ENCODE measurements at places on chromosomes 6 and 20.

- DNase-seq: no peak
Measured at GRCh38 chr20:61938839-61939690, 126.6 kb downstream of the TAF4 start.

GRCh38 chr6:35804996-35805736, at the start of gene LHFPL5:
LHFPL5 (plus strand) TSS chr6:35805352; CDS start chr6:35805671, 319 bp downstream.
- peak; percentile 4 for DNase-seq

DNA sequence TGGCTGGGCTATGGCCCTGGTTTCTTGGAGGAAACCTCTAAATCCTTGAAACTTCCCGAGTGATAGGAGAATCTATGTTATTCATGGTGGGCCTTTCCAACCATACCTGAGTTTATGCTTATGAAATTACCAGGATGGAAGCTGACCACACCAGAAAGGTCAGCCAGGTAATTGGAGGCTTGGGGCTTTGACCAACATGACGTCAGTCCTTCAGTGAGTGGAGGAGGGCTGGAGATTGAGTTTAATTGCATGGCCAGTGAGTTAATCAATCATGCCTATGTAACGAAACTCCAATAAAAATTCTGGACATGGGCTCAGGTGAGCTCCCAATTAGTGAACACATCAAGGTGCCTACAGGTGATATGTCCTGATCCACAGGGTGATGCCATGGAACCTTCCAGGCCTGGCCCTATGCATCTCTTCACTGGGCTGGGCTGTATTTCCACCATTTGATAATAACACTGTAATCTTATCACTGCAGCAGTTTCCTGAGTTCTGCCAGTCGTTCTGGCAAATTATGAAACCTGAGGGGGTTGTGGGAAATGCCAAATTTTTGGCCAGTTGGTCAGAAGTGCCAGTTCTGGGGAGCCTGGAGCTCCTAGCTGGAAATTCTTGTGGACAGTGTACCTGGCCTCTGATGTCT, 106.5 kb downstream of the CDH26 start:
- no peak for DNase-seq

- no peak for DNase-seq
Measured at GRCh38 chr6:110517601-110518281, 41.3 kb upstream of the SLC22A16 start.

DNA sequence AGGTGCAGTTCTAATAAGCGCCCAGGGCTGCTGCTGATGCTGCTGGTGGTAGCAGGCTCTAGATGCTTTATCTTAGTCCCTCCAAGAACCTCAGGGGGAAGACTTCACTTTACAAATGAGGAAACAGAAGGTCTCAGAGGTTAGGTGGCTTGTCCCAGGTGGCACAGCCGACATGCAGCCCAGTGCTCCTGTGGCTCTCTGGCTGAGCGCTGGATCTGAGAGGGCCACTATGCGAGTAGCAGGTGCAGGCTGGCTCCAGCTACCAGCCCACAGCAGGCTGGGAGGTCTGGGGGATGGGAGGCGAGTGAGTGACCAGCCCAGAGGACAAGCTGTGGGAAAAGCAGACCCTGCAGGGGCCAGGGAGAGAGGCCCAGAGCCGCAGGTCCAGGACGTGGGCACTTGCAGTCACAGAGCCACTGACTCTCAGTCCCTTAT, 90.9 kb downstream of the PRND start:
- DNase-seq: no peak

- no peak for DNase-seq
Measured at GRCh38 chr6:28551891-28552666, 26.4 kb downstream of the GPX5 start.

DNA sequence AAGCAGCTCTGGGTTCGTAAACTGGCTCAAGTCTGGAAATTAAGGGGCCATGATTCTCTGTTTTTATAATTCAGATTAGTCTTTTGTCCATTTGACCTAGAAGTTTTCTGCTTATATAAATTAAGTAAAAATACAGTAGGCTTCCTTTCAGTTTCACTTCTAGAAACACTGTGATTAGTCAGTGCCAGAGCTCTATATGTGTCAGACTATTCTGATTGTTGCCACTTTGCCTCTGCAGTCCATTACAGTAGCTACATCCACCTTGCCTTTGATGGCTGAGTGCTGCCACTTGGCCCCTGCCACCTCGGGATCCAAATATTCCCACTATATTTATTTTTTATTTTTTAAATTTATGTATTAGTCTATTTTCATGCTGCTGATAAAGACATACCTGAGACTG, 7.9 kb downstream of the ZC2HC1B start:
- no peak for DNase-seq

DNA sequence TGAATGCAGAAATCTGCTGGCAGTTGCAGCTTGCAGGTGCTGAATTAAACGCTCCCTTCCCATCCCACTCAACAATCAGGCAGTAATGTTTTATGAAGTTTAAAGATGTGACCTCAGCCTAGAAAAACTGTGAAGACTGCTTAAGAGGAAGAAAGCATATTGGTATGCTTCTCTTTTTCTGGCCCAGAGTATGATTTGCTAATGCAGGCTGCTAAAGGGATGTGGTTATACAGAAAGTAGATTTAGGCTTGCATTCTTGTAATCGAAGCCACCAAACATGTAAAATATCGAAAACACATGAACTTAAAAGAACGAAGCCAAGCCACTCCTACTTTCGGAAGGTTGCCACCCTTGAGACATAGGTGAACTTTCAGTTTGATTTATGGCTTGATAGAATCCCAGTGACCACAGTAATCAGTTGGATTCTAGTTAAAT, 40.7 kb downstream of the MAP3K5 start:
- no peak for DNase-seq

DNA sequence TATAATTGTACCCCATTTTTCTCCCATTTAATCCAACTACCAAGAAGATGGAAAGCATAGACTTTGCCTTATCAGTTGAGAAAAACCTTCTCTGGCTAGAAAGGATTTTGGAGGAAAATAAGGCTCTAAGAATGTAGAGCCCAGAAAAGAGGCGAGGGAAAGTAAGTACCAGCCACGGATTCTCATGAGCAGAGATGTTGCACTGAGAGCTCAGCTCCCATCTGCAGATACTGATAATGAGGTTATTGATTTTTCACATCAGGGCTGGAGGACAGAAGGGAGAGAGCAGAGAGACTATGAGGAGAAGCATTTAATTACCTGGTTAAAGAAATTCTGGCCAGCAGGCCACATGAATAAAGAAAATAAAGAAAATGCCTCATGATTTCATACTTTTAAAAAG, 104.4 kb upstream of the FAM184A start:
- DNase-seq: no peak

DNA sequence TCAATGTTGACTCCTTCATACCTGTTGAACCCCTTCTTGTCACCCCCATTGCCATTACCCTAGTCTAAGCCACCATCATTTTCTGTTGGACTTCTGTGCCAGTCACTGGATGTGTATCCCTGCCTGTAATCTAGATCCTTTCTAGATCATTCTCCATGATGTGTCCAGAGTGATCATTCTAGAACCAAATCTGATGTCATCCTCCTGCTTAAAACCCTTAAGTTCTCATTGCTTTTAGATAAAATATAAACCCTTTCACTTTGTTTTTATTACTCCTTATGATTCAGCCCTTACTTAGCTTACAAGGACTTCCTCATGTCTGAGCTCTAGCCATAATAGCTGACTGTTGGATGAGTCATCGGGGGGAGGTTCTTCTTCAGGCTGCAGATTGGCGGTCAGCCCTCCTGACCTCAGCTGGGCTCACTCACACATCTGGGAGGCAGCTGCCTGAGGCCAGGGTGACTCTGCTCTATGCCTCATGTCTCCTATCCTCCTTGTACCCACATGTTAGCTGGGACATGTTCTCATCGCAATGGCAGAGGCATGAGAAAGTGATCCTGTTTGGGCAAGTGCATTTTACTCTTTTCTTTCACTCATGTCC, 287.6 kb downstream of the ESR1 start:
- no peak for DNase-seq

- DNase-seq: no peak
Measured at GRCh38 chr20:6765469-6766058, 1.9 kb upstream of the BMP2 start.

GRCh38 chr6:163355426-163355991, 59.0 kb upstream of the QKI start:
- DNase-seq: peak; percentile 68

GRCh38 chr6:157380779-157381561, at the start of gene ZDHHC14:
ZDHHC14 (plus strand) TSS chr6:157381190.
- DNase-seq: peak; percentile 80

- no peak for DNase-seq
Measured at GRCh38 chr20:38590676-38591473, 9.9 kb downstream of the ADIG start.

DNA sequence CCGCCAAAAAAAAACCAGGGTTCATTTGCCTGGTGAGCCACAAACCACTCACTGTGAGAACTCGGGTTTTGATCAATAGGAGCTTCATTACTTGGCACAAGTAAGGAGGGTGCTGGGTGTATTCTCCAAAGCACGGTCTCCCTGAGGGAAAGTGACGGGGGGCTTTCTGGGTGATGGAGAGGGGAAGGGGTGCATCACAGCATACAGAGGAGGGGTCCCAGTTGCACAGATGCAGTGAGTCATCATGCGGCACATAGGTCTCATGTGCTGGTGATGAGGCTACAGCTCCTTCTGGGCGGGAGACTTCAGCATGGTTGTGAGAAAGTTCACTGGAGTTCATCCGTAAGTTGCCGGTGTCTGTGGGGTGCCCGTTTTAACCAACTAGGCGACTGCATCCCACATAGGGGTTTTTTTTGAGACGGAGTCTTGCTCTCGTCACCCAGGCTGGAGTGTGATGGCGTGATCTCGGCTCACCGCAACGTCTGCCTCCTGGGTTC, 36.2 kb downstream of the SUN5 start:
- no peak for DNase-seq

DNA sequence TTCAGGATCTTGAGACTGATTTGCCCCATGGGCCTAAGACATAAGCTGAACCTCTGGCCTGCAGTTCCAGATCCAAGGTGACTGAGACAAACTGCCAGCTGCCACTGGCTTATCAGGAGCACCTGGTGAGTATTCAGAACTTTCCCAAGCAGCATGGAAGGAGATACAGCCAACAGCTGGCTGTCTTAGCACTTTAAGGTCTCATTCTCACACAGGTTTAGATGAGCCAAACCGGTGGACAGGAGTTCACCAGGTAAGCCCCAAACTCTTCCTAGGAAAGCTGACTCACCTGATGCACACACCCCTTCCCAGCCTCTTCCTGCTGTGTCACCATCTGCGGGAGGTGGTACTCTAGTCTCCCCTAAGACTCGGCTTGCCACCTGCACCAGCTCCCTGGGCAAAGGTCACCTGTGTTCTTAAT, at the start of gene BANF2:
Gene BANF2 (plus strand): TSS at position 36 of the 421 bp plus-strand sequence. CDS start 25,060 bp downstream, outside the sequence.
- no peak for DNase-seq

GRCh38 chr6:133837801-133838349, 51.0 kb upstream of the TCF21 start:
- DNase-seq: peak; percentile 4

DNA sequence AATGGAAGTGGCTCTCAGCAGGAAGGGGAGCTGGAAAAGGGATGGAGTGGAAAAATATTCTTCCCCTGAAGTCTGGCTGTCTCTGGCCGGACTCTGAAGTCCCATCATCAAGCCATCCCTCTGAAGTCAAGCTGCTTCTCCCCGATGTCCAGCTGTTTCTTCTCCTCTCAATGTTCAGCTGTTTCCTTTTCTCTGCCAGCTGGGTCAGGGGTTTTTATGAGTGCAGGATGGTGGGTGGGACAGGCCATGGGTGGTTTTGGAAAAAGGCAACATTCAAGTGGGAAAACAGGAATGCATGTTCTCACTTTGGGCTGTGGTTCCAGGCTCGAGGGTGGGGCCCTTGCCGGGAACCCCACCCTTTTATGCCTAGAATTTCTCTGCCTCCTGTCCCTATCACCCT, 48.4 kb upstream of the FAM184A start:
- no peak for DNase-seq

GRCh38 chr20:21719592-21720214, 14.2 kb downstream of the PAX1 start:
- peak; percentile 19 for DNase-seq

- DNase-seq: no peak
Measured at GRCh38 chr6:28653876-28654275, 128.2 kb downstream of the GPX5 start.

GRCh38 chr20:20411402-20411801, 43.5 kb downstream of the INSM1 start:
- no peak for DNase-seq

DNA sequence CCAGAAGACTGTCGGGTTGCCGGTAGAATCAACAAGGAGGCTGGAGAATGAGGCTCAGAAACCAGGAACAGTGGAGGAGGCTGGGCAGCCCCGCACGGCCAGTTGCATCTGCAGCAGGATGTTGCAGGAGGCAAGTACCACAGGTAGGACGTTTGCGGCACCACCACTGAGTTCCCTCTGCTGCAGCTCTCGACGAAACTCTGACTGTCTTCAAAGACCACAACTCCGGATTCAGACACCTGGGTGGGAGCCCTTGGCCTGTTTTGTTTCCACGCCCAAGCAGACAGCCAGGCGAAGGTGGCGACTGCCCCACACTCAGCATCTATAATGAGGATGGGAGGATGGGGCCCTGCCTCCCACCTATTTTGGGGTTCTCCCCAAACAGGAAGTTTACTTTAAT, 218.2 kb downstream of the ZDHHC14 start:
- DNase-seq: no peak

DNA sequence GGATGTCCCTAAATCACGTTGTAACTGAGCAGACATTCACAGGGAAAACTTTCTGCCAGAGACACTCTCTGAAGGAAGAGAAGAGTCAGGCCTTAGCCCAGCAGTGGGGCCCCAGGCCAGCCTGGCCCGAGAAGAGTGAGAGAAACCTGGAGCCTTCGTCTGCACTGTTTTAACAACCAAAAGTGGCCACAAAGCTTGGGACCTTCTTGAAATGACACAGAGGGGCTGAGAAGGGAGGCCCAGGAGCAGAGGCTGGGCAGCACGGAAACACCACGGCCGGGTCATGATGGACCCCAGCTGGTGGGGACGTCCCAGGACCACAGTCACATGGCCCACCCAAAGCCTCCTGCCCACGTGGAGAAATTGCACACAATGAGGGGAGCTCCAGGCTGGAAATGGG, 126.8 kb upstream of the THBS2 start:
- DNase-seq: no peak

- DNase-seq: no peak
Measured at GRCh38 chr6:114144887-114145851, 174.2 kb upstream of the HDAC2 start.

DNA sequence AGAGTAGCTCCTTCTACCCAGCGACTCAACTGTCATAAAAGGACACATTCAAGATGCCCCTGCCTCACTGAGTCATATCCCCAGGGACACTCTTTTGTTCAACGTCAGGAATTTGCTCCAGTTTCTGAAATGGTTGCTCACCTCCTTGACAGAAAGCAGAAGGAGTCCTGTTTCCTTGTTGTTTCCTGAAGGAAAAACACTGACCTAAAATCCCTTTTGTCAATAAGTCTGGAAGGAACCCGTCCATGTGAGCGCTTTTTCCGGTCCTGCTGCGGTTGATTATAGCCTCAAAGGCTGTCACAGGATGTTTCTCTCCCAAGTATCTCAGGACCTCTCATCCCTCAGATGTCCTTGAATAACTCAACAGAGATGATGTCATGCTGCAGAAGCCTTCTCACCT, 113.6 kb upstream of the PLEKHG1 start:
- DNase-seq: no peak

- DNase-seq: no peak
Measured at GRCh38 chr20:18901980-18902737, 88.6 kb downstream of the SCP2D1 start.

GRCh38 chr20:17590245-17590644, 20.4 kb downstream of the DSTN start:
- no peak for DNase-seq

GRCh38 chr20:45355209-45356084, 7.2 kb upstream of the SDC4 start:
- no peak for DNase-seq
